ENCODE measurements at places on chromosomes 6 and 20. TPM values are rescaled to one million over a fixed set of nuclear protein-coding genes. Genes with fewer than 3 reads are reported as not detected.

- DNase-seq: no peak
Measured at GRCh38 chr20:8082989-8083388, 49.1 kb upstream of the PLCB1 start.

- DNase-seq: no peak
Measured at GRCh38 chr20:51100617-51101016, 77.7 kb upstream of the KCNG1 start.

- DNase-seq: no peak
Measured at GRCh38 chr6:82494367-82494766, 130.8 kb downstream of the TPBG start.

GRCh38 chr6:156773935-156774852 lies 3.0 kb upstream of the ARID1B start:
- DNase-seq: no peak

DNA sequence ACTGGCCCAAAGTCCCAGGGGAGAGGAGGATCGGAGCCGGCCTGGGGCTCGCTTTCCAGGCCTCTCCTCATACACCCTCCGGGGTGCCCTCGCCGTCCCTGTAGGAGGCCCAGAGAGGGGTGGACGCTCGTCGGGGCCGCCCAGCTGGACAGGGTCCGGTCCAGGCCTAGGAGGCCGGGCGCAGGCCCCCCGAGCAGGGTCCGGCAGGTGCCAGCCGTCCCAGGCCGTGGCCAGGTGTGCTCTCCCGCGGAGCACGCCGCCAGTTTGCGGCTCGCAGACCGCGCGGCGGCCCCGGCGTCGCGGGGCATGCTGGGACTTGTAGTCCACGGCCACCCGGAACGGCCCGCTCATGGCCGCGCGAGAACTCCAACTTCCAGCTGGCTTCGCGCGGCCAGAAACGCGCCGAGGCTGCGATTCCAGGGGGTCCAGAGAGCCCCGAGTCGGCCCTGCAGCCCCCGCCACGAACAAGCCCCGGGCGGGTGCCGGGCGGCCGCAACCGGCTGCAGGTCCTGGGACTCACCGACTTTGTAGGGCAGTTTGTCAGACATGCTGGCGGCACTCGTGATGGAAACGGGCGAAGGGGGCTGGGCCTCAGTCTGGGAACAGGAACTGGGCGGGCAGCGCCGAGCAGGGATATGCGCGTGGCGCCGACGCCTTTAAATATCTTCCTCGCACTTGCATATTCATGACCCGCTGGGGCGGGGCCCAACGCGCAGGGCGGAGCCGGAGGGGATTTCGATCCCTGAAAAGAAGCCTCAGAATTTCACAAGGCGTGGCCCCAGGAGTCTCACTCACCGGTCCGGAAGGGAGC lies at the start of gene AHCY:
Gene AHCY (minus strand): TSS at position 633 of the 811 bp plus-strand sequence. CDS start 85 bp downstream, at position 548.
- peak; percentile 97 for DNase-seq

DNA sequence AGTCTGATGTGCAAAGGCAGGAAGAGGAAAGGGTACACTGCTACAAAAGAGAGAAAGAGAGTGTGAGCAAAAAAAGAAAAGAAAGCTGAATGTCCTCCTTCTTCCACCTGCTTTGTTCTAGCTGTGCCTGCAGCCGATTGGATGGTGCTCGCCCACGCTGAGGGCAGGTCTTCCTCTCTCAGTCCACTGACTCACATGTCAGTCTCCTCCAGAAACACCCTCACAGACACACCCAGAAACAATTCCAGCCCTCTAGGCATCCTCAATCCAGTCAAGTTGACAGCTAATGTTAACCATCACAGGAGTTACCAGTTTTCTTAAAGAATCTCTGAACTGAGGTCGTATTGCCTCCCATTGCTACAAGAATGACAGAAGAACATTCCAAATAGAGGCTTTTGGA lies 411.9 kb upstream of the SASH1 start:
- DNase-seq: no peak

- DNase-seq: no peak
Measured at GRCh38 chr6:37731888-37732287, 34.2 kb upstream of the MDGA1 start.

DNA sequence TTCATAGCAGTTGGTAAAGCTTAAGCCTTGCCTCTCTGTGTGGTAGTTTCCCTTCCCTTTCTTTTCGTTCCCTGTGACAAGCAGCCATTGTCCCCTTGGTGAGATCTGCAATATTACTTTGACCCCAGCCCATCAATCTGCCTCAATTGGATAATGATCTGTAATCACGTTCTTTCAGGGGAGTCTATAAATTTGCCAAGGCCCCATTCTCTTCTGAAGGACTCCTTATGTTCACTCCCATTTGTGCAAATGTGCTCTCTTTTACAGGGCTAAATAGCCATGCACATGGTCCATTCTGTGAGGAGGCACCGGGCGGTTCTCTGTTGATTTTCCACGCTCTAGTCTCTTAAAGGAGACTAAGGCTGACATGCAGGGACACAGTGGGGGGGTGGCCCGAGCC lies 660.4 kb upstream of the SLC35B3 start:
- no peak for DNase-seq

DNA sequence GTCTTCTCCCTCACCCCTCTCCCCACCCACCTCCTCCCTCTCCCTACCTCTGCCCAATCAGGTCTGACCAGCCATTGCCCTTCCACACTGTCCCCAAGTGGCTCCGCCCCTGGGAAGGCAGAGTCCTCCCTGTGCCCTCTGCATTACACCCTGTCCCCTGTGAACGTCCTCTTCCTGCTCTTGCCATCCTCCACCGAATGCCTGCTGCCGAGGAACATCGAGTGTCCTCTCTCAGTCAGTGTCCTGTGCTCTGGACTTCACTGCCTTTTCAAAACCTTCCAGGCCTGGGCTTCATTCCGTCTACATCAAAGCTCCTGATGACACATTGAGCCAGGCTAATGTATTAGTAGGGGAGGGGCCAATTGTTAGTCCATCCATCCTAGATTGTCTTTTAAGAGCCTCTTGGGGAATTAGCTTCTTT lies 3.3 kb upstream of the PACSIN1 start:
- peak; percentile 38 for DNase-seq

DNA sequence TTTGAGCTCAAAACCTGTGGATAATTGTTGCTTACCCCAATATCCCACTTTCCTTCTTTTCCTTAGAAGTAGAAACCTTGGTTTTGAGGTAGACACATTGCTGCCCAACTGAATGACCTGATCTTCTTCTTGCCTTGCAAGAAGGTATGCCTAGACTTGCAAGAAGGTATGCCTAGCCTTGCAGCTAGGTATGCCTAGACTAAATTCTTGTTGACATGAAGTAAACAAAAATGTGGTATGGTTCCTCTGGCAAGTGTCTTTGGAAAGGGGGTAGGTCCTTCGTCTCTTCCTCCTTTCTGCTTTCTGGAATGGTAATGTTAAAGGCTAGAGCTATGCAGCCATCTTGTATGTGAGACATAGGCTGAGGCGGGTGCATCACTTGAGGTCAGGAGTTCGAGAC lies 129.2 kb downstream of the GMPR start:
- DNase-seq: no peak

DNA sequence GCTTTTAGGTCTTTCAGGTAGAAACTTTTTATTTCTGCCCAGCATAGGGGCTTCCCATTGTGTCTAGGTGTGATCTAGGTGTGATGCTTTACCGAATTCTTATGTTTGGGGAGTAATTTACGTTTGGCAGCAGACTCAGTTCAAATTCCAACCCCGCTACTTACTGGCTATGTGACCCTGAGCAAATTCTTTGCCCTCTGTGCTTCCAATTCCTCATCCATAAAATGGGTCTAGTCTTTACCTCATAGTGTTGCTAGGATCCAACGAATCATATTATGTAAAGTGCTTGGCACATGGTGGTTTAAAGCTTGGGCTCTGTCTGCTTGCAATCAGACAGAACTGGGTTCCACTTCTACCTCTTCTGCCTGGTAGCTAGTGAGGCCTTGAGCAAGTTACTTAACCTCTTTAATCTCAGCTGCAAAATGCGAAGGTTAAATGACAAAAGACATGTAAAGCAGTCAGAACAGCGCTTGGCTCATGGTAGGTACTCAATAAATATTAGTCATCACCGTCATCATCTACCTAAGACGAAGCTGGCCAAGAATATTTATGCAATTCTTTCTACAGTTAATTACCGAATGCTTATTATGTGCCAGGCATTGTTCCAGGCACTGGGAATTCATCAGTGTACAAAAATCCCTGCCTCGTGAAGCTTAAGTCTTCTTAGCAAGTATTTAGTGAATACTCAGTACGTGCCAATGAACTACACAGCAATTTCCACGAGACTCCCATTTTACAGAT lies 1.0 kb downstream of the NSFL1C start:
- DNase-seq: no peak

- DNase-seq: no peak
Measured at GRCh38 chr6:112717856-112718255, 370.7 kb downstream of the RFPL4B start.

- no peak for DNase-seq
Measured at GRCh38 chr6:21587961-21588480, 5.5 kb upstream of the SOX4 start.

DNA sequence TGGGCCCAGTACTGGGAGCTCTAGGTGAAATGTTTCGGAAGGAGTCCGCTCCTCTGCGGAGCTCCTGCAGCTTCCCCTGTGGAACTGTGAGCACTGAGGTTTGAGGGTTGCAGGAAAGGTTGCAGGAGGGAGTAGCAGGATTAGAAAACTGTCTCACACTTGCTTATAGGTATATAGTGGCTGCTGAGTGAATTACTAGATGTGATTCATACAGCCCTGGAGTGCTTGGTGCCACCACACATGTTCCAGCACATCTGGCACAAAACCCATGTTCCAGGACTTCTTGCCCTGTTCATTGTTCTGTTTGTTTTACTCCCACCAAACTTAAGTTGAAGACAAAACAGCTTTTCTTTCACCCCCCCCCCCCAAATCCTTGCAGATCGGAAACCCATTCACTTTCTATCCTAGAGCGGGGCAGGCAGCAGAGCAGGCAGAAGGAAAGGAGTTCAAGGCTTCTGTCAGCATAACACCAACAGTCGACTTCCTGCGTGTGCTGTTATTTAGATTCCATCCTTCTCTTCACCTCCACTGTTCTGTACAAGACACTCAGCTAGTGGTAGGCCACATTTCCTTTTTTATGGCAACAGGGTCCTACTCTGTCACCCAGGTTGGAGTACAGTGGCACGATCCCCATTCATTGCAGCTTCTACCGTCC lies 669 bp upstream of the PEX6 start:
- no peak for DNase-seq

- no peak for DNase-seq
Measured at GRCh38 chr20:52081791-52082190, 109.8 kb downstream of the ZFP64 start.

DNA sequence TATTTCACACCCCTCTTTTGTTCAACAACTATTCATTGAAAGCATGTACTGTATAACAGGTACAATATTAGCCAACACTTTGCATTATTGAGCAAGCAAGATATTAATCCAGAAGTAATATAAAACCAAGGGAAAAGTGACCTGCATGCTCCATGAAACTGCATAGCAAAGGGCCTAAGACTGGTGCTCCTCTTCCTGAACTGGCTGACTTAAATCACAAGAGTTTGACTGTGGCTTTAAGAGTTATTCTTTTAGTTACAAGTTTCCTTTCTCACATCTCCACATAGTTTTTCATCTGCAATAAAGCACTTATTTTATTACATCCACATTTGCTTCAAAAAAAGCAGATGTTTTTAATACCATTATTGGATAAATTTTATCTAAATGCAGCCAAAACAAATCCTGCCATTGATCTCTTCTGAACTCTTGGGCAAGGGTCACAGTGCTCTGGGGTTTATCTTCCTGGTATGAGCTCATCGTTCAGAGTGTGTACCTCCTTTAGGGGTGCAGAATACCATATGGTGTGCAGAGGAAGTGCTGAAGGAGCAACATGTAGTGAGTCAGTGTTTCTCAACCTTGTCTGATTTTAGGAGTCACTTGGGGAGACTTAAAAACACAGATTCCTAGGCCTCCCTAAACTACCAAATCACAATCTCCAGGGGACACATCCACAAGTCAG lies 1225.9 kb upstream of the MAP3K7 start:
- no peak for DNase-seq

GRCh38 chr6:7730001-7730783 lies 4.3 kb downstream of the BMP6 start:
- DNase-seq: no peak

- no peak for DNase-seq
Measured at GRCh38 chr6:25307805-25308494, 28.8 kb downstream of the CARMIL1 start.

DNA sequence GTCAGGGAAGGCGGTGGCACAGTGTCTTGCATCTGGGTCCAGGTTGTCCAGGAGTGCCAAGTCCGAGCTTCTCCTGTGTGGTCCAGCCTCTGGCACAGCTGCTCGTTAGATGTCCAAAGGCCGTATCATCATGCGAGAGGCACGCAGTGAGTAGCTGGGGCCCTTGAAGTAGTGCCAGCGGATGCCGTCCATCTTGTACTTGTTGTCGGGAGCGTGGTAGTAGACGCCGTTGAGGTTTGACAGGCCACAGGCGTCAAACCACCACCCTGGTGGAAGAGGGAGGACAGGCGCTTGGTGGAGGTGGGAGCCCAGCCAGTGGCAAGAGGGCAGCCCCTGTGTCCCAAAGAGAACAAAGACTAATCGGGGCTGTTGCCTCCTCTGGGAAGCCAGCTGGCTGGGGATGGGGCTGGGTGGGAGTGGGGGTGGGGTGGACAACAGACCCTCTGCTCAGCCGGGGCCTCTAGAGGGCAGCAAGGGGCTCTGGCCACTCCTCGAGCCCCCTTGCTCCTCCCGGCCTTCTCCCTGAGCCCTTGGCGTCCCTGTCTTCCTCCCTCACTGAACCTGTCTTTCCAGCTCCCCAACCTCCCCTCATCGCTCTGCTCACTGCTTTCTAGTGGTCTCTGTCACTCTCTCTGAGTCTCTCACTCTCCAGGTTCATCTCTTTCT lies 39.5 kb downstream of the FAM110A start:
- no peak for DNase-seq

DNA sequence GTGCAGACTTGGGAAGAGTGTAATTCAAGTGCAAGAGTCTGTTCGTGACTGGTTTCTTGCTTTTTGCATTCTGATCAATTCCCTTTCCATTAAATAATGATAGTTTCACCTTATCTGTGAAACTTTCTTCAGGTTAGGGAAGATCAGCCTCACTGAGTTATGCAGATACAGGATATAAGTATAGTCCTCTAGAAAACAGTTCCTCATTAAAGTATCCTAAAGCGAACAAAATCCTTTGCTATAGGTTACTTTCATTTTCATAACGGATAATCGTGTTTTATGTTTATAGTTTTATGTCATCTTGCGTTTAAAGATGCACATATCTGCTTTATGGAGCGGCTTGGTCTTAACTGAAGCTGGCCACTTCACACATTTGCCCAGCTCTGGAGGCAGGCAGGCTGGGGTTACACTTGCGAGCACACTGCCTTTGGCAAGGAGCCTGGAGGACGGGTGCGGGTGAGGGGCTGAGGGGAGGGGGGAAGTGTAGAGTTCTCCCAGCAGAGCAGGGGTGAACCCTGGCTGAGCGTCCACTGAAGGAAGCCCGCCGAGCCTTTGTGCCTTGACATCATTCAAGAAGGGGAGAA lies 123.5 kb upstream of the IFNGR1 start:
- DNase-seq: no peak

- no peak for DNase-seq
Measured at GRCh38 chr6:165936096-165936495, 231.6 kb downstream of the TBXT start.

Gene FKBP1C
- total RNA-seq: 0.47 TPM

Gene BANF2
- total RNA-seq: not detected

Gene ARFGEF3
- 0.62 TPM for total RNA-seq

Gene SIRPG
- not detected for total RNA-seq

Gene RGL2
- 16.0 TPM for total RNA-seq

Gene PDE10A
- 233 TPM for total RNA-seq

Gene XKR7
- not detected for total RNA-seq

Gene CLPSL1
- not detected for total RNA-seq

Gene BNIP5
- total RNA-seq: not detected
